ENCODE measurements at places on chromosomes 11 and 22.

DNA sequence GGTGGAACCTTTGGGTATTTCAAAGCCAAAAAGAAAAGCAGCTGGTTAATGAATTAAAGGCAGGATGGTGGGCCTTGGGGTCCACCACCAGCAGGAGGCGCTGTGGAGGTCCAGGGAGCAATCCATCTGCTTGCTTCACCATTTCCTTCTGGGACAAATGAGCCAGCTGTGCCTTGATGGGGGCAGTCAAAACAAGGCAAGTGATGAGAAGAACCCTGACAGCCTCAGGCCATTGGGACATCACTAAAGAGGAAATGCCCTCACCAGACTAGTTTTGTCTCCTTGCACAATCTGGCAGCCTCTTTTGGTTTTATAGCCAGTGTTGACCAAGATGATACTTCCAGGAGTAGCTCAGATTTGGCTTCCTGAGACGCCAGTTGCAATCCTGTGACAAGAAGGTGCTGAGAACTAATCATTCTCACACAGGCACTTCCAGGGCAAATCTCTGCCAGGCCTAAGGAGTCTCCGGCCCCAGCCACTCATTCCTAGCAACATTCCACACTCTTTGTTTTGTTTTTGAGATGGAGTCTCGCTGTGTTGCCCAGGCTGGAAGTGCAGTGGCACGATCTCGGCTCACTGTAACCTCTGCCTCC, 38.2 kb upstream of the WEE1 start:
- DNase-seq, result peak; percentile 77

DNA sequence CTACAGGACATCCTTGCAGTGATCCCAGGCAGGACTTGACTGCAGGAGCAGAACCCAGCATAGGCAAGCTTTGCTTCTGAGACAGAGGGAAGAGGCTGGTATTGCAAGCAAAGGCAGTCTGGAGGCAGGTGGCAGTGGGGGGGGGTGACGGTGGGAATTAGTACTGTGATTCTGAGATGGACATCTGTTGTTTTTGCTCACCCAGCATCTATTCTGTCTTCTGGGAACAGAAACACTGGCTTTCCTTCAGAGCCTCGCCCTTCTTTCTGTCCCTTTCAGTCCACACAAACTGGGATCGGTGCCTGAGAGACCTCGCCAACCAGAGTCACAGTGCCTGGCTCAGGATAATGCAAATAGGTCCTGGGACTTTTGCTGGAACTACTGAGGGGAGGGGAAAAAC, 31.2 kb upstream of the RASL10A start:
- DNase-seq, result no peak

- DNase-seq, result no peak
These were observed 18.1 kb downstream of the ANO3 start for GRCh38 chr11:26350002-26350401.

GRCh38 chr11:29336727-29337575, 679.9 kb downstream of the KCNA4 start:
- DNase-seq, result no peak

GRCh38 chr11:15034687-15035267, 38.6 kb upstream of the CALCB start:
- no peak for DNase-seq

DNA sequence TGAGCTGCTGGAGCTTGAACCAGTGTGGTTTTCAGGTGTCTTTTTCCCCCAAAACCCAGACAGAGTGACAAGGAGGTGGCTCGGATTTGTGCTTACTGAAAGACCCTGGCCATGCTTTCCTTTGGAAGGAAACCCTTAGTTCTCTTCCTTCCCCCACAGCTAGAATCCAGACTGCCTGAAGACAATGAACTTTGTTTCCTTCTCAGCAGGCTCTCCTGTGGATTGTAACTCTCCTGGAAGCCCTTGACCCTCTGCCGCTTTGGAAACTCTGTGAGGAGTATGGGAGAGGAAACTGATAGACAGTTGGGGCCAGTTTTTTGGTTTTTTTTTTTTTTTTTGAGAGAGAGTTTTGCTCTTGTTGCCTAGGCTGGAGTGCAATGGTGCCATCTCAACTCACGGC, 62.1 kb upstream of the SESN3 start:
- DNase-seq, result no peak

Data from stimulated activated CD4-positive, alpha-beta T cell treated with anti-CD3 and anti-CD28 coated beads, TNF-alpha, amount 100 ng/mL, for 1 hour (primary cell).